ENCODE measurements at places on chromosomes 13 and 19.

DNA sequence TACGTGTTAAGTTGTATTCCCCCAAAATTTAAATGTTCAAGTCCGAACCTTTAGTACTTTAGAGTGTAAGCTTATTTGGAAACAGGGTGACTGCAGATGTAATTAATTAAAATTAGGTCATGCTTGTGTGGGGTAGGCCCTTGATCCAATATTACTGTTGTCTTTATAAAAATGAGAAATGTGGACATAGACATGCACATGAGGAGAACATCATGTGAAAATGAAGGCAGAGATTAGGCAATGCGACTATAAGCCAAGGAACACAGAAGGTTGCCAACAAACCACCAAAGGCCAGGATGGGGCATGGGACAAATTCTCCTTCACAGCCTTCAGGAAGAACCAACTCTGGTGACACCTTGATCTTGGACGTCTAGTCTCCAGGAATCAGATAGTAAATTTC lies 1698.4 kb upstream of the SLC10A2 start:
- no peaks in the 10 kb centered on the region for H3K4me1 ChIP-seq
- H3K36me3 ChIP-seq, result no peaks in the 10 kb centered on the region
- H3K27me3 ChIP-seq, result no peaks in the 10 kb centered on the region
- H3K27ac ChIP-seq, result no peak overlapping the region
- no peak overlapping the region for H3K4me3 ChIP-seq

DNA sequence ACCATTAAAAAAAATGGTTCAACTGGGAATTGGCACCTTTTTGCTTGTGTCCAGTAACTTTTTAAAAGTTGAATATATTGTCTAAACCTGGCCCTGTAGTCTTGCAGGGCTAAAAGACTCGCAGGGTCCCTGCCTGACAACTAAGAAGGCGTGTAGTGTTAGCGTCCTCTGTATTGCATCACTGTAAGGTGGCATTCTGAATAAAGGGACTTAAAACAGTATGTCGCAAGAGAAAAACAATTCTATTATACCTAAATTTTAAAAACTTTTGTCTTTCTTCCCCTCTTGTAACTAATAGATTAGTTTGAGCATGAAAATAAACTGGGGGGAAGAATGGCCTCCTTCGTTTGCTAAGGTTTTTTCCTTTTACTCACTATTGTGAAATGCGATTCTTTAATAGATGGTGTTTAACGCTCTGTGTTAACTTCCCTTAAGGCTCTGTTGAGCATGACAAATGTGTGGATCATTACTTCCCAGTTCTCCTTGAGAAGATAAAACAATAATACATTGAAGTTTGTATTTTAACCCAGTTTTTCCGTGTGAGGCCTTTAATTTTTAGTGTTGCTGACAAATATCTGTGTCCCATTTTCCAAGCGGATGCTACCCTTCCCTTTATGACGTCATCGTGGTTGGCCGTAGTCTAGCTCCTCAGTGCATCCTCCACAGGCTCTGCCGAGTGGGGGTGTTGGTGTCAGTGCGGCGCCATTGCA lies 134.6 kb downstream of the KATNAL1 start:
- no peaks in the 10 kb centered on the region for H3K27me3 ChIP-seq
- no peaks in the 10 kb centered on the region for H3K36me3 ChIP-seq
- no peak overlapping the region for H3K4me3 ChIP-seq
- no peak overlapping the region for H3K27ac ChIP-seq
- no peaks in the 10 kb centered on the region for H3K4me1 ChIP-seq

DNA sequence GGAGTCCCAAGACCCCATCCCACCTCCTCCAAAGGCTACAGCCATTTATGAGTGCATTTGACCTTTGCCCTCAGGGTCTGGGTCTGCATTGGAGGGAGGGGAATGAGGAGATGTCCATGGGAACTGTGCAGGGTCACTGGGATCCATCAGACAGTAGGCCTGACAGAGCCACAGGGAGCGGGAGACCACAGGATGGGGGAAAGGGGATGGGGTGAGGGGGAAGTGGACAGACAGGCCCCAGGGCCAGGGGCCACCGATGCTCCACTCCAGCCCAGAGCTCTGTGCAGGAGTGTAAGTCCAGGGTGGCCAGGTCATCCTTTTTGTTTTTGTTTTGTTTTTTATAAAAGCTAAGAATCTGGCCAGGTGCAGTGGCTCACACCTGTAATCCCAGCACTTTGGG lies 82.5 kb downstream of the CHST8 start:
- peak; percentile 30 for DNase-seq
- H3K36me3 ChIP-seq, result no peaks in the 10 kb centered on the region
- H3K27me3 ChIP-seq, result no peaks in the 10 kb centered on the region

- H3K27me3 ChIP-seq, result no peaks in the 10 kb centered on the region
- peaks cover 9% of the 10 kb centered on the region for H3K4me1 ChIP-seq
- no peak overlapping the region for H3K27ac ChIP-seq
These were observed 23.5 kb downstream of the AKT2 start for GRCh38 chr19:40261631-40262030.

DNA sequence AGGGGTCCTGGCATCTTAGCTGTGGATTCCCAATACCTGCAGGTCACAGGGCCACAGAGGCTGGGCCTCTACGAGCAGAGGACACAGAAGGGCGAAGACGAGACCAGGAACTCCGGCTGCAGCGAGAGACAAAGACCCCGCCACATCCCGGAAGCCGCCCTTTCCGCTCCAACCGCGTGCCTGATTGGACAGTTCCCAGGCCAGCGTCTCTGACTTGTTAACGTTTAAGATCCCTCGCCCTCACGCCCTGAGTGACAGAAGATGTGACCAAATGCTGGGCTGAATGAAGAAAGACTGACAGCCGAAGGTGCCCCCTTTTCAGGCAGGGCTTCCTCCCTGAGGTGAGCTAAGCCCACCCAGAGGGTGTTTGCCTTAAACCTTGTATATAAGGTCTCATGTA lies at the start of gene ZNF98:
TSS of gene ZNF98 (minus strand) at position 136 of the 400 bp plus-strand sequence. CDS start at position 14, 122 bp downstream.
- DNase-seq, result peak; percentile 78
- no peak within 1 kb of the TSS for H3K27ac ChIP-seq
- no peaks in the 10 kb centered on the region for H3K27me3 ChIP-seq

All from sigmoid colon (tissue), 7 donors.